ENCODE measurements at places on chromosomes 11 and 22.

DNA sequence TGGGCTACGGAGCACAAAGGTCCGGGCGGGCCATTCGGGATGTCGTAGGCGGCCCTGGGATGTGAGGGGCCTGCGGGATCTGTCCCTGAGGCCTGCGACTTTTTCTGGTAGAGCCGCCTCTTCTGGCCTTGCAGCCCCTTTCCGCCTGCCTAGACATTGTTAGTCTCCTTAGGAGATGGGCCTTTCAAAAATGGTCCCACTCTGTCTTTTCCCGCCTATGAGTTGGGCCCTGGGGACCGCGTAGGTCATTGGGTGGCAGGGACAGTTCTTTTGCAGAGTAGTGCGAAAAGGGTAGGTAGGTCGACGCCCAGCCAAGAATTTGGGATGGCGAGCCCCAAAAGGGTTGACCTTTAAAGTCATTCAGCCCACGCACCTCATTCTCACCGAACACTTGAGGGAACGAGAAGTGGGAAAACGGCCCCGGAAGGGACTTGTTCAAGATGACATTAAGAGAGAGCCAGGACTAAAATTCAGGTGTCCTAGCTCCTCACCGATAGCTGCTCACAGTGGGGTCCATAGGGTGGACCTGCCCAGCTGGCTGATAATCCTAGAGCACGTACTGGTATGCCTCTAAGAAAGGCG, 785 bp downstream of the OTUB1 start:
- no peak for DNase-seq

GRCh38 chr11:17802491-17802890, 67.9 kb downstream of the KCNC1 start:
- no peak for DNase-seq

DNA sequence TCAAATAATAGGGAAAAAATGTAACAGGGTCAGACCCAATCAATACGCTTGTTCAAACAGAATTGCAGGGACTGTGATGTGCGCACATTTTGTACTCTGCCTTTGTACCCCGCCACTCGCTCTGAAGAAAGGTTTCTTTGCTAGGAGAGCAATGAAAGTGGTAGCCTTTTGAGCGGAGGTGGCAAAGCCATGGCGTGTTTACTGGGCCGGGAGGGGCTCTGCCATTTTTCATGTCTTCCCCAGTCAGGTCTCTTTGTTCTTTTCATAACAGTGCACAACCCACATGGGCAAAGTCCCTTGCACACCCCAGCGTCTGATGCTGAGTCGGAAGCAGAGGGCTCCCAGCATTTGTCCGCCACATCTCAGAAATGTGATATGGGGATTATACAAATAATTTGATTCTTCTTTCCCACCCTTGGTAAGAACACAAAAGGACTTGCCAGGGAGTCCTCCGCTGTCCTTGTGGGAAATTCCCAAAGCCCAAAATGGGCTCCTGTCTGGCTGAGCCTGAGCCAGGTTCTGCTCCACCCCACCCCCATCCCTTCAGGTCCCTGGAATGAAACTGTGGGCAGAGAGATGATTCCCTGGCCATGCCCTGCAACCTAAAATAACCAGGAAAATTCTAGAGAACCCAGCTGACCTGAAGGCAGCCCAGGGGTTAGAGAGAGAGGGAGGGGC, 36.6 kb downstream of the C11orf58 start:
- peak; percentile 32 for DNase-seq

DNA sequence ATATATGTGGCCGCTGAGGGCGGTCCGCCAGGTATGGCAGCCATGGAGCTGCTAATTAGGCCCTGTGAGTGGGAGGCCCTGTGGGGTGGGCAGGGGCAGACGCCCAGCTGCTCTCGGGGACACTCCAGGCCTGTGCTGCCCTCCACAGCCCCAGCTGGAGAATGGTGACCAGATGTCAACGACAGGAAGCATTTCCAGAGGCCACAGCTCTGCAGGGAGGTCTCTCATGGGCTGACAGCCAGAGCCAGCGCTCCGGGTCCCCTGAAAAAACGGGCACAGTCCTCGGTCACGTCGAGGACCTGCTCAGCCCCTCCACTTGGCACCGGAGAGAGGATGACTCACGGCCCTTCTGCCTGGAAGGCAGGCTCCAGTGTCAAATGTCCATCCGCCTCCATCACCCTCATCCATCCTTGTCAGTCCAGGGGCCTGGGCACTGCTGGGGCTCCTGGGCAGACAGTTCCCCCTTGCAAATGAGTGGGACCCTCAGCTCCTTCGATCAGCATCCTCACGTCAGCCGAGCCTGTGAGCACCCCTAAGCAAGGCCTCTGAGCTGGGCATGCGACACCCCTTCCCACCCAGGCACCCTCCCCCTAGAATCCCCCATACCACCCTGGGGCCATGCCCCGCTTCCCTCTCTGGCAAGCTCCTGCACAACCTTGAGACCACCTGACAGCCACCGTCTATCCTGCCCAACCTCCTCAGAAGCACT, 1.9 kb downstream of the BID start:
- DNase-seq = no peak

GRCh38 chr22:28674121-28674563, 5.5 kb downstream of the TTC28 start:
- peak; percentile 56 for DNase-seq

DNA sequence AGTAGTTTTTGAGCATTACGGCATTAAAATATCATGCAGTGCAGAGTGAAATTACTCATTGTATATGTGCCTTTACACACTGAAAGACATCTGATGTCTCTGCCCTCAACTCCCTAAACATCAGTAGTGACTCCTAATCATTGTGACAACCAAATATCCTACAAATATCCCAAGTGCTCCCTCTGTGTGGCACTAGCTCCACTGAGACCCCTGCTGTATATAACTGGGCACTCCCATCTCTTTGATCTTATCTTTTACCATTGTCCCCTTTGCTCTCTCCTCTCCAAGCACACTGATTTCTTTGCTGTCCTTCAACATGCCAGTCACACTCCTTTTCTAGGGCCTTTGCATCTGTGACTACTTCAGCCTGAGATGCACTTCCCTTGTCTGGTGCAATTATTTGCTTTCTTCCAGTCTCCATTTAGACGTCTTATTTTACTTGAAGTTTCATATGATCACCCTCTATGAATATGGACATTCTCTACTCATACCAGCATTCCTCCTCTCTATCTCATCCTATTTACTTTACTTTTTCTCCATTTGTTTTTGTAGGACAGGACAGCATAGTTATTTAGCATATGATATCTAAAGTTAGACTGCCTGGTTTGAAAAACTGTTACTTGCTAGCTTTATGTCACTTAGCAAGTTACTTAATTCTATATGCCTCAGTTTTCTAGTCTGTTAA, 2.4 kb downstream of the SLC5A12 start:
- DNase-seq = no peak
